ENCODE measurements at places on chromosomes 4 and X.

DNA sequence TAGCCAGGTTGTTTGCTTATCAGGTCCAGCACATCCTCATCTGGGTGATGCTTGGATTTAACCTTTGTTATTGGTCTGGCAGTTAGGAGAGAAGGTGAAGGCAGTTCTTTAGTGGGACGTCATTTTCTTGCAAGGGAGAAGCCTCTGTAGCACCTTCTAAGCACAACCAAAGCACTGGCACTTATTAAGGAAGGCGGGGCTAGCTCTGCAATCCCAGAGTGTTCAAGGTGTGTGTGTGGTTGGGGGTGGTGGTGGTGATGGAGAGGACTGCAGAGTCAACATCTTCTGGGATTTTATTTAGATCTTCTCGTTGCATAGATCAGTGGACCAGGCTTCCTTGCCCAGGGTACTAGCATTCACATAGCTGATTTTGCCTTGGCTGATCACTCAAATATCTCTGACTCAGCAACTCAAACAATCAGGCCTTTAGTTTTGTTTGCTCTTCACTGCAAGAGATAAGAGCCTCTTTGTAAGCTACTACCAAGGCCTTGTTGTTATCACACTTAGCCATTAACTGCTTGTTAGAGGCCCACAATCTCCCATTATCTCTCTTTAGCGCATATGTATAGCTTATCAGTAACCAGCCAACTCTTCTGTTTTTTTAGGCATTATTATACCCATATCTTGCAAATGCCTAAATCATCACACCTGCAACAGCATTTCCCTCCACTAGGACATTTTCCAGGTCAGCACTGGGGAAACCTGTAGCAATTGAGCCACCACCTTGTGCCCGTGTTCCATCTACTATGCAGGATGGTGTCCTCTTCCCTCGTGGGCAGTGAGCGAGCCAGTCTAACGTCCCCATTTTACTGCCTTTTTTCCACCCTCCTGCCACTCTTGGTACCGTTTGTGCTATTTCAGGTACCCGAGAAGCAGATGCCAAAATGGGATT lies 36.5 kb upstream of the LINC00632 start:
- DNase-seq, result no peak

DNA sequence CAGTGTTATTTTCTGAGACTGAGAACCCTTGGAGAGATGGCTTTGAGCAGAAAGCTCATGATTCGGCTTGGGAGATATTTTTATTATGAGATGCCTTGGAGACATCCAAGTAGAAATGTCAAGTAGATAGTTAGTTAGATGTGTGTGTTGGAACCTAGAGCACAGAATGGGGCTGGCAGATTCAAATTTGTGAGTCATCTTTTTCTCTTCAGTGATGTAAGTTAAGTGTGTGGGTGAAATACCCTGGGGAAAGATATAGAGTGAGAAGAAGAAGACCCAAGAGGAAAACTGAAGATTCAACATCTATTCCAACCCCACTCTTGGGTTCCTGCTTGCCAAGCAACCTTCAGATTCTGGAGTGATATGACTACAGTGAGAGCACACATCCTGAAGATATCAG lies 580.8 kb upstream of the AMOT start:
- DNase-seq, result no peak

GRCh38 chr4:52822583-52822971 lies 39.5 kb upstream of the RASL11B start:
- no peak for DNase-seq

DNA sequence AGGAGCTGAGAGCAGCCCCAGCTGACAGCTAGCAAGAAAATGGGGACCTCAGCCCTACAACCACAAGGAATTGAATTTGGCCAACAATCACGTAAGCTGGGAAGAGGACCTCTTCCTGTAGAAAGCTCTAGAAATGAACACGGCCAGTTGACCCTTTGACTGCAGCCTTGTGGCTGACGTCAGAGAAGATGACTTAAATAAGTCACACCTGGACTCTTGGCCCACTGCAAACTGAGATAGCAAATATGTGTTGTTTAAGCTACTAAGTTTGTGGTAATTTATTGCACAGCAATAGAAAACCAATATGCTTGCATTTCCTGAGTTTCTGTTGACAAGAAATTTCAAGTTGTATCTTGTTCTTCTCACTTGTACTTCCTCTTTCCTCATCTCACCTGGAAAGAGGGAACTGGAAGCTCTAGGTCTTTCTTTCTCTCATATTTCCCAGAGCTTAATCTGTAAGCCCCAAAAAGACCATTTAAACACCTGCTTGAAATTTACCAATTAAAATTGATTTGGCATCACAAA lies 18.8 kb downstream of the PRKG2 start:
- no peak for DNase-seq

- no peak for DNase-seq
Observed at GRCh38 chrX:30282527-30282926, 26.7 kb downstream of the NR0B1 start.

Data from iPS-NIHi11 (cell line).